ENCODE measurements at places on chromosomes 2 and 18. TPM values are rescaled to one million over a fixed set of nuclear protein-coding genes. Genes with fewer than 3 reads are reported as not detected.

- DNase-seq, result no peak
These were observed 1.7 kb upstream of the COX5B start for GRCh38 chr2:97644023-97644717.

DNA sequence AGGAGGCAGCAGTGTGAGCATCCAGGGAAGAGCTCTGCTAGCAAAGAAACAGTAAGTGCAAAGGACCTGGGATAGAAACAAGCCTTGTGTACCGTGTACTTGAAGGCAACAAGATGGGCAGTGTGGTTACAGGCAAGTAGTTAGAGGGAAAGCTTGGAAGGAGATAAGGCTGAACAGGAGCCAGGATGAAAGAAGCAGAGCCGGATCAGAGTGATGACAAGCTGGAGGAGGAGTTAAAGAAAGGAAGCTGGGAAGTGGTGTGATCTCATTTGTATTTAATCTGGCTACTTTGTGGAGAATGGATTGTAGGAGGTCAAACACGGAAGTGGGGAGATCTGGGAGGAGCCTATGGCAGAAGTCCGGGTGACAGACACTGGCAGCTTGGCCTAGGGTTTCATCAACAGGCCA, 44.7 kb upstream of the VPS54 start:
- DNase-seq, result no peak

DNA sequence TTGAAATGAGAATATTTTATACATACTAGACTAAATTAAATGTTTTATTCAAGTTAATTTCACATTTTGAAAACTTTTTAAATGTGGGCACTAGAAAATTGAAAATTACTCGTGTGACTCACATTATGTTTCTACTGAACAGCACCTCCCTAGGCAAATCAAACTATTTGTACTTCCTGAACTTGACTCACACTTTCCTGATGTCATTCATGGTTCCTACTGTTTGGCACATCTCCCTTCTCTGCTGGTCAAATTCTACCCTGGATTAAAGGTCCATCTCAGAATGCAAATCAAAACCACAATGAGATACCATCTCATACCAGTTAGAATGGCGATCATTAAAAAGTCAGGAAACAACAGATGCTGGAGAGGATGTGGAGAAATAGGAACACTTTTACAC, 16.7 kb downstream of the LHCGR start:
- DNase-seq, result peak; percentile 89

PPP1R1C gene
- total RNA-seq, result 0.29 TPM

COBLL1 gene
- total RNA-seq, result 10.9 TPM

ZNF804A gene
- total RNA-seq, result not detected

GRCh38 chr2:242085941-242086621, 216.6 kb downstream of the RTP5 start:
- no peak for DNase-seq

PDCD1 gene
- not detected for total RNA-seq

- no peak for DNase-seq
These were observed 42.1 kb upstream of the MRPL19 start for GRCh38 chr2:75604484-75604883.

GRCh38 chr2:240247868-240248720, 107.6 kb upstream of the OTOS start:
- no peak for DNase-seq

- DNase-seq, result no peak
These were observed 199.3 kb upstream of the HDAC4 start for GRCh38 chr2:239600001-239600593.

- DNase-seq, result peak; percentile 56
These were observed 65.4 kb upstream of the DNAJC10 start for GRCh38 chr2:182650704-182651103.

GRCh38 chr2:35931626-35932025, 424.0 kb upstream of the CRIM1 start:
- DNase-seq, result no peak

DNA sequence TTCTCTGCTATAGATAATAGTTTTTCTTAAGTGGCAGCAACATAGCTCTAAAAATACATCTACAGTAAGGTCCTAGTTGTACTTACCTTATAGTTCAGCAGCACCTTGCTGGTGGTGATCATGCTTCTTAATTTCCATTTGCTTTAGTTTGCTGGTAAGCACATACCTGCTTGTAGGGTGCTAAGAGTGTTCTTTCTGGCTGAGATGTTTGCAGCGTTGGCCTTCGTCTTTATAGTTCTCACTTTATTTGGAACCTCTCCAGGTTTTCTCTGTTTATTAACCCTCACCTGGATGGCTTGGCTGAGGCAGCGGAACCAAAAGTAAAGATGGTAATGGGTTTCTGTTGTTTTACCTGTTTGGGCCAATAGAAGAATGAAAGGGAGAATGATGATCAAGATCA, 123.6 kb upstream of the EFEMP1 start:
- no peak for DNase-seq

DNA sequence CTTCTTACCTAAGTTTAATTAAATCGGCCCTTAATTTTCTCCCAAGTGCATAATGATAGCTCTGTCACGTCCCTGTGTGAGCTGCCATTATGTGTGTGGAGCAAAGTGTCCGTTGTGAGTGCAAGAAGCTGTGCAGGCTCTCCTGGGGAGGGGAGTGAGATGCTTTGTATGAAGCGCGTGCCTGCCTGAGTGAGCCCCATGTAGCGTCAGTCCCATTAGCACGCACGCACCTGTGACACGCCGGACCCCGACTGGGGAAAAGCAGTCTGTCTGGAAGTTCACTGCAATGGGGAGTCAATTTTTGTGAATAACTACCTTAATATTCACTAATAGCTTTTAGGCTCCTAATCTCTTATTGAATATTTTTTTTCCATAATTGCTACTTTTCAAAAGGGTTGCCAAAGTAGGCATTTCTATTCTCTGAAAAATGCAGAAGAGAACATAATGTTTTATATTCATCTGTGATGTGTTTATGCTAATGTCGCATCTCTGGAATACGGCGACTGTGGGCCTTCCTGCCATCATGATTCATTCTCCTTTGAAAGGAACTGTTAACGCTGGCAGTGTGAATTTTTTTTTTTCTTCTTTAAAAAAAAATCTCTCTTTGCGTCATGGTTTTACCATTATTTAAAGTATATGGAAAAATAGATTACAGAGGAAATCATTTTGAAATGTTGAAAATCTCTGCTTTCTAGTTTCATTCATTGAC, 157.7 kb downstream of the COL4A4 start:
- no peak for DNase-seq

DNA sequence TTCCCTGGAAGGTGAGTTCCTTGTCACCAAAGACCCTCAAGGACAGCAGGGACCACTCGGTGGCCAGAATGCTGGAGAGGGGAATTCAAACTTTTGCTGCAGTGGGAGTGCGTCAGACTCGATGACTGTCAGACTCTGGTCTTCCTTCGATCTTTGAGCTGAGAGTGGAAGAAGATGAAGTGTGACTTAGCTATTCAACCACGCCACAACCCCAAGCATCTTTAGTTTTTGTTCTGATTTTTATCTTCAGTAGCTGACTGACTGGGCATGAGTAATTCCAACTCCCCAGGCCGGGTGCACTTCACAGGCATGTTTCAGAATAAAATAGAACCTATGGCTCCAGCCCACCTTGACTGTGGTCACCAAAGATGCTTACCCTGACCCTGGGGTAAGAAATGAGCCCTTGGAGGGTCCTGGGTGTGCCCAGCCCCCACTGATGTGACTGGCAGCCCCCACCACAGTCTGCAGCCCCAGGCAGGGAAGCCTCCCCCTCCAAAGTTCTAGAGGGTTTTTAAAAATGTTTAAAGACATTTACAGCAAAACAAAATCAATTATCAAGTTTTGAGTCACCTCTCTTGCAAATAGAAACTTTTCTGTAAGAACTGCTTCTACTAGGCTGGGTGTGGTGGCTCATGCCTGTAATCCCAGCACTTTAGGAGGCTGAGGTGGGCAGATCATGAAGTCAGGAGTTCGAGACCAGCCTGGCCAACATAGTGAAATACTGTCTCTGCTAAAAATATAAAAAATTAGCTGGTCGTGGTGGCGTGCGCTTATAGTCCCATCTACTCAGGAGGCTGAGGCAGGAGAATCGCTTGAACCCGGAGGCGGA, 24.9 kb upstream of the YWHAQ start:
- DNase-seq, result peak; percentile 89

FAM228A gene
- total RNA-seq, result 1.4 TPM

- DNase-seq, result no peak
These were observed 232.0 kb downstream of the SH3BP4 start for GRCh38 chr2:235183786-235184185.

UCN gene
- total RNA-seq, result 0.36 TPM

GRCh38 chr2:88196490-88197087, 26.4 kb downstream of the THNSL2 start:
- no peak for DNase-seq

NDUFV2 gene
- 95.9 TPM for total RNA-seq

- no peak for DNase-seq
These were observed 117.8 kb downstream of the PTPRM start for GRCh38 chr18:7684966-7685365.

- peak; percentile 70 for DNase-seq
These were observed 97.1 kb downstream of the USP40 start for GRCh38 chr2:233469261-233470010.

PROM2 gene
- total RNA-seq, result 0.36 TPM

DNA sequence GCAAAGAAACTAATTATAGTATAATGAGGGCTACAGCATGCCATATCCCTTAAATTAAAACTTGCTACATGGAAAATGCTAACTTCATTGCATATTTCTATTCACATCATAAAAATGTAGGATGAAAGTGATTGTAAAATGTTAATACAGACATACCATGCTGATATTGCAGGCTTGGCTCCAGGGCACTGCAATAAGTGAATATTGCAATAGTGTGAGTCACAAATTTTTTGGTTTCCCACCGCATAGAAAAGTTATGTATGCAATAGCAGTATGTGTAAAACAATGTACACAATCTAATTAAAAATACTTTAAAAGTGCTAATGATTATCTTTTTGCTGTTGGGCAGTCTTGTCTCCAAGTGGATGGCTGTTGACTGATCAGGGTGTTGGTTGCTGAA, 162.1 kb downstream of the CD8B2 start:
- no peak for DNase-seq

SH3RF3 gene
- total RNA-seq, result 14.8 TPM

- no peak for DNase-seq
These were observed 34.3 kb upstream of the CNGA3 start for GRCh38 chr2:98311771-98312545.

- peak; percentile 18 for DNase-seq
These were observed 119.7 kb upstream of the CTNNA2 start for GRCh38 chr2:79393107-79393685.

MROH2A gene
- not detected for total RNA-seq

DNA sequence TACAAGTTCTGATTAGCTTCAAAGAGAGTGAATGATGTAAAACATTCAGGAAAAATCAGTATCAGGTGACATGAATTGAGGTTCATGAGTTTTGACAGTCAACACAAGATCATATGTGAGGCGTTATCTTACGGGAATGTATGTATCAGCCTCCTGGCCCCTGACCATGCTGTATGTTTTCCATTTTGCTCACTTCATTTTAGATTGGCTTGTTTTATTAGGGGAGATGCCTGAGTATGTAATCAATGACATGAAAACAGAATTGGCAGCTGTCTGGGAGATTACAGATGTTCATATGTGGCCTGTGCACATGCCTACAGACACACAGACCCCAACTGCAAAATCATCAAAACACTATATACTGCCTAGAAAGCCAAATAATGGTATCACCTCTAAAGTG, 168.5 kb upstream of the RND3 start:
- no peak for DNase-seq

DNA sequence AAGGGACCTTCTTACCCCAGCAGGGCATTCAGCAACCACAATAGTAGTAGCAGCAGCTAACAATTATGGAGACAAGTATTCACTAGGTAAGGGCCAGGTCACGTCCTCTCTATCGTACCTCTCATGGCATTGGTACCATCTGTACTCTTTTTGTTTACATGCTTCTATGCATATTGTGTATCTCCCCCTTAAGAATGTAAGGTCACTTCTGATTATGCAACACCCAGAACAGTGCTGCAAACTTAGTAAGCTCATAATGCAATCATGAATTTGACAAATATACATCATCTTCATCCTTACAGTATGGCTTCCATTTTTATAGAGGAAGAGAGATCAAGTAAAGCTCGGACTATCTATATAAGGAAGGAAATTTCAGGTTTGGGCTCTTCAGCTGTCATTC, 46.1 kb downstream of the SPRED2 start:
- DNase-seq, result no peak

- no peak for DNase-seq
These were observed 84.5 kb downstream of the CELF4 start for GRCh38 chr18:37481072-37481471.

DNA sequence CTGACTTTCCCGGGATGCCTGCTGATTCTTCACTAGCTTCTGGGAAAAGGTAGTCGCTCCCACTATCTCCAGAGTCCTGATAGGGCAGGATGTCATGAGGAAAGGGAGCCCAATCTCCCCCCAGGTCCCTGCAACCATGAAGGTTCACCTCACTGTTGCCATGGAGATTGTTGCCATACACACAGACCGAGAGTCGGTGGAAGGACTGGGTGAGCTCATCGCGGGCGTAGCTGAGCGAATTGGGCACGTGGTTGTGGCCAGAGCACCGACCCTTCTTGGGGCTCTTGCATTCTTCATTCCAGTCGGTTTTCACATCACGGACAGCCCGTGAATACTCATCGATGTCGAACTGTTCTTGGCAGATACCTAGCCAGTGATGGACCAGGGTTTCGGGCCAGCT, 97.4 kb downstream of the MEP1B start:
- DNase-seq, result no peak

DNA sequence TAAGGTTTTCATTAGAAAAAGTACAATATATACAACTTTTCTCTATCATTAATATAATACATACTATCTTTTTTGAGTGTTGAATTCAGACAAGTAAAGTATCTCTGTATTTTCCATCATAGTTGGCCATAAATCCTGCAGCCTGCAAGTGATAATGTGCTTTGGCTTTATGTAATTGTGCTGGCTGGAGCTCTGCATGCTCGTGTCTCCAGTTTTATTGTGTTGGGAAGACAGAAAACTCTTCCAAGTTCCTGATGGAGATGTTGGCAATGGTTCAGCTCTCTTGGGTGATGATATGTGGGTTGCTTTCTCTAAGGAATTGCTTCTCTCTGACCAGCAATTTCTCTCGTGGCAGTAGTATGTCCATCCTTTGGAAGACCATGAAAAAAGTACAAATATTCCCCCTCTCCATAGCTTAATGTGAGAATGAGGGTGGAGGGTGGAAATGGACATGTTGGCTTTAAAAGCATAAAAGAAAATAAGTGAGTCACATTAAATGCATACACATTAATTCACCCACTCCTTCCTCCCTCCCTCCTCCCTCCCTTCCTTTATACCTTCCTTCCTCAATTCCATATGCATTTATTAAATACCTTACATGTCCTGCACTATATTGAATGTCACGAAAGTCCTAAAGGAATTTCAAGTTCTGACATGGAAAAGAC, 344.2 kb downstream of the MTX2 start:
- DNase-seq, result no peak

- peak; percentile 23 for DNase-seq
These were observed 77.2 kb downstream of the TCF4 start for GRCh38 chr18:55510809-55511208.
